ENCODE measurements at places on chromosomes 6 and 20. TPM values are rescaled to one million over a fixed set of nuclear protein-coding genes. Genes with fewer than 3 reads are reported as not detected.

The MAP3K4 gene
- 17.4 TPM for total RNA-seq

The OR2B6 gene
- not detected for total RNA-seq

The CENPQ gene
- total RNA-seq: 1.8 TPM

The DEFB127 gene
- not detected for total RNA-seq

The ARMH2 gene
- total RNA-seq: not detected

The GPR63 gene
- total RNA-seq: under 0.01 TPM

The NOTCH4 gene
- total RNA-seq: 10.6 TPM

The GSTA3 gene
- total RNA-seq: not detected

The SLC16A10 gene
- total RNA-seq: 0.11 TPM

The CLPSL2 gene
- total RNA-seq: not detected

The RAB5IF gene
- 58.3 TPM for total RNA-seq

Measured in dermis lymphatic vessel endothelial cell (primary cell).